ENCODE measurements at places on chromosomes 12 and 14. TPM values are rescaled to one million over a fixed set of nuclear protein-coding genes. Genes with fewer than 3 reads are reported as not detected.

Gene OR4L1
- total RNA-seq = not detected

Gene MUCL1
- not detected for total RNA-seq

Gene ALX1
- total RNA-seq = not detected

Gene ERBB3
- total RNA-seq = 0.15 TPM

Gene ARHGEF25
- 1.9 TPM for total RNA-seq

DNA sequence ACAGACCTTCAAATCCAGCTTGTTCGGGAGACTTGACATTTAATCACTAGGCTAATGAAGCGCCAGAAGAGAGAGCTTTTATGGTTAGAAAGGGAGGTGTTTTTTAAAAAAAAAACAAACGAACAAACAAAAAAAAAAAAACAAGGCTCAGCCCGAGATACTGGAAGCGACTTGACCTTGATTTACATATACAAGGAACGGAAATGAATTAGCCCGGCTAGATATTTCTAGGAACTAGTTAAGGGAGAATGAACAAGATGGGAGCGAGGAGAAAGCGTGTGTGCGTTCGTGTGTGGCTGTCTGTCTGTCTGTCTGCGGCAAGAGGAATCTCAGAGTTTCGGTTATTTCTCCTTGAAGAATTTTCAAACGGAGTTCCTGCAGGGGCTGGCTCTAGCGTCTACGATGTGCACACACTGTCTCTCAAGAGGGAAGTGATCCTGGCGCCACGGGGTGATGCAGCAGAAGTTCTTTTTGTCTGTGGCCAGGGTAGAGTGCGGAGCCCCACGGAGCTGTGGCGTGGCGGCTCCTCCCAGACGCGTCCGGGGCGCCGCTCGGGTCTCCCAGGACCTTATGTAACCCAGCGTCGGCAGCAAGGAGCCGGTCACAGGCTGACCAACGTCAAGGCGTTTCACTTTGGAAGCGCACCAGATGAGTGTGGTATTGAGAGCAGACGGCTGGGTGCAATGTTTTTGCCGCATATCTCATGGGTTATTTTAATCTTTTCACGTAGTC, 18.8 kb downstream of the SOCS2 start:
- H3K36me3 ChIP-seq = no peaks in the 10 kb centered on the region
- no peaks in the 10 kb centered on the region for H3K4me1 ChIP-seq
- H3K27ac ChIP-seq = peak overlapping the region; percentile 76
- DNase-seq = peak; percentile 33
- peak overlapping the region; percentile 68 for H3K4me3 ChIP-seq
- H3K27me3 ChIP-seq = peaks cover 5% of the 10 kb centered on the region

GRCh38 chr14:61146899-61147298, 134.2 kb downstream of the TMEM30B start:
- peaks cover 35% of the 10 kb centered on the region for H3K4me1 ChIP-seq
- H3K4me3 ChIP-seq = no peak overlapping the region
- peak overlapping the region; percentile 84 for H3K27ac ChIP-seq
- H3K27me3 ChIP-seq = no peaks in the 10 kb centered on the region
- DNase-seq = no peak

- no peaks in the 10 kb centered on the region for H3K27me3 ChIP-seq
- no peaks in the 10 kb centered on the region for H3K36me3 ChIP-seq
- no peaks in the 10 kb centered on the region for H3K4me1 ChIP-seq
- no peak overlapping the region for H3K27ac ChIP-seq
- no peak for DNase-seq
Observed at GRCh38 chr12:8665759-8666158, 3.1 kb upstream of the MFAP5 start.

DNA sequence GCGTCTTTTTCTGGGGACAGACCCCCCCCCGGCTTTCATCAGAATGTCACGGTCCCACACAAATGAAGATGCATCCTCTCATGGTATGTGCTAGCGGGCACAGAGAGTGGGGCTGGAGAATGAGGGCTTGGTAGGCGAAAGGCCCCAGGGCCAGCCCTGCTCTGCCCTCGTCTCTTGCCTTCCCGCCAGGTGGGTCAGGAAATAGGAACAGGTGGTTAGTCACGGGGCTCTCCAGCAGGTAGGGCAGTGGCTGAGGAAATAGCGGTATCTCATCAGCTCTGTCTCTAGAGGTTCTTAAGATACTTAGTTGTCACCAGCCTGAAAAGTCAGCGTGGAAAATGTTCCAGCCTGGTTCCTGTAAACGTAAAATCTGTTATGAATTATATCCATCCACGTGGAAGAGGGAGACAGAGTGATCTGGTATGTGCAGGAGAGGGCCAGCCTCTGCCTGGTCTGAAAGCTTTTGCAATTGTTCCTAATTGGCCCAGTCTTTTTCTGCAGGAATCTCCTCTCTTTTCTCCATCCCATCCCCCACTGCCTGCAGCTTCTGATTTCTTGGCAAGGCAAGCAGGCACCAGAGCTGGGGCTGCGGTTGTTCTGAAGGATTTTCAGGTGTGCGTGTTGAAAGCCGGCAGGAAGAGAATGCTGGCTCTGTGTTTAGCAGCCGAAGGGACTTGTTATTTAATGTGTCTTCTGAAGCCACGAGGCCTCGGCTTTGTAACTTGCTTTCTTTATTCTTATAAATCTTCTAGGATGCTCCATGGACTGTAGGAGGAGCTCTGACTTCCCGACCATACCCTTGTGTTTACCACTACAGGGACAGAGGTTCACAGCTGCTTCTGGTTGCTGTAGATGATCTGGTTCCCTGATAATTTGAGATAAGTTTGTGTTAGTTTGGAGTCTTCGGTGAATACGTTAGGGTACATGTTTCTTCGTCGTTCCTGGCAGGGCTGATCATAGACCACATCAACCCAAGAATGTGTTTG, 131.1 kb downstream of the CACNA1C start:
- no peak overlapping the region for H3K27ac ChIP-seq
- H3K27me3 ChIP-seq = peaks cover 2% of the 10 kb centered on the region
- no peak for DNase-seq
- no peaks in the 10 kb centered on the region for H3K4me1 ChIP-seq

- H3K27me3 ChIP-seq = no peaks in the 10 kb centered on the region
- peak; percentile 58 for DNase-seq
- H3K36me3 ChIP-seq = no peaks in the 10 kb centered on the region
Observed at GRCh38 chr14:90671382-90672234, 144.6 kb downstream of the TTC7B start.

- H3K27ac ChIP-seq = no peak overlapping the region
- no peaks in the 10 kb centered on the region for H3K27me3 ChIP-seq
- no peak for DNase-seq
- peaks cover 34% of the 10 kb centered on the region for H3K4me1 ChIP-seq
Observed at GRCh38 chr14:90603336-90603735, 206.5 kb downstream of the CALM1 start.

DNA sequence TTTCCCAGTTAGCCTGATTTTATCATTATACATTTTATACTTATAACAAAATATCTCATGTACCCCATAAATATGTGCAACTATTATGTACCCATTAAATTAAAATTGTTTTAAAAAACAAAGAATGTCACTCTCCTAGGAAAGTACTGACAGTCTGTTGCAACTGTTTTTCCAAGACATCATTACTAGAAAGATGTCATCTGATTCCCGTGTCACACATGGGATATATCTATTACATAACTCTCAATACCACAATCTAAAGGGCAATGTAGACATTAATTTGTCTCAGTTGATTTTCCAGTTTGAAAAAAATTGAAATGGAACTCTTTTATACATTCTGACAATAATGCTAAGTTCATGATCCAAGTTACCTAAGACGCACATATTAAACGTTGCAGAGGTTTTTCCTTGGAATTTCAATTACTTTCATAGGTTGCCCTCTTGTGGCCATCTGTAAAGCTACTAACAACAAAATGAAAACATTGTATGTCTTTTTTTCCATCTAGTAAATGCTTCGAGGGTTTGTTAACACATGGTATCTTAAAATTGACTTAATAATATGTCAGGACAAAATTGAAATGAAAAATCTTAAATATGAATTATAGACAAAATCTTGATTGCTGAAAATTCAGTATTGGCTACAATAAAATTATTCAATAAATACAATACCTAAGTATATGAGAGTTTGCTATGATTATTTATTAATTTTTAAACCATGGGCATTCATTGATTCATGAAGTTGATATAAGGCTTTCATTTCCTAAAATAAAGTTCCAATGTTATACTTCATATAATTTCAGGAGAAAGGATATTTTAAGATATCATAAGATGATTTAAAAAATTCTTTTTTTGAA, 131.6 kb downstream of the PPFIA2 start:
- H3K27ac ChIP-seq = no peak overlapping the region
- H3K4me1 ChIP-seq = no peaks in the 10 kb centered on the region
- no peak for DNase-seq
- no peaks in the 10 kb centered on the region for H3K36me3 ChIP-seq
- H3K27me3 ChIP-seq = no peaks in the 10 kb centered on the region

DNA sequence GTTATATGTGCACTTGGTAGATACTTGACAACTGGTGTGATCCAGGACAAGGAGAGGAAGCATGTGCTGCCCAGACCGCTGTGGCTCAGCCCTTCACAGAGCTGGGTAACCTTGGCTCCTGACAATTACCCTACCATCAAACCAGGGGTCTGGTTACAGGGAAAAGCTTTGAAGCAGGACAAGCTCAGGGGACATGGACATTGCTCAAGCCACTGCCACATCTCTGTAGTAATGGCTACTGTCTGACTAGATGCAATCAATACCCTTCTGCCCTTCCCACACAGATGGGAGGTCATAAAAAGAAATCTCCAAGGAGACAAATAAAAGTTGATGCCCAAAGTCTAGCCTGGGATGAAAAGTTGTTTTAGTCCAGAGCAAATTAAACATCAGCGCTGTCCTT, 577.4 kb downstream of the MED13L start:
- no peak overlapping the region for H3K27ac ChIP-seq
- no peak for DNase-seq
- H3K27me3 ChIP-seq = no peaks in the 10 kb centered on the region
- no peaks in the 10 kb centered on the region for H3K4me1 ChIP-seq
- H3K4me3 ChIP-seq = no peak overlapping the region

Measured in gastrocnemius medialis (tissue), 4 donors.